Osteoblast (primary cell): ENCODE measurements at places on chromosomes 12 and 14. TPM values are rescaled to one million over a fixed set of nuclear protein-coding genes. Genes with fewer than 3 reads are reported as not detected.

Gene FGF23
- not detected in 2 replicates for total RNA-seq

GRCh38 chr12:21073129-21073528 is 57.9 kb upstream of the SLCO1B1 start:
- no peak overlapping the region for H3K27ac ChIP-seq
- H3K27me3 ChIP-seq, result no peaks in the 10 kb centered on the region
- no peak overlapping the region for H3K4me3 ChIP-seq

Gene SDSL
- 6.5 TPM in 2 replicates for total RNA-seq

Gene KRT71
- not detected in 2 replicates for total RNA-seq

GRCh38 chr12:61797266-61797665 is 462.9 kb upstream of the USP15 start:
- no peaks in the 10 kb centered on the region for H3K27me3 ChIP-seq
- no peak overlapping the region for H3K4me3 ChIP-seq
- no peaks in the 10 kb centered on the region for H3K4me1 ChIP-seq
- DNase-seq, result peak; percentile 3
- no peaks in the 10 kb centered on the region for H3K36me3 ChIP-seq

DNA sequence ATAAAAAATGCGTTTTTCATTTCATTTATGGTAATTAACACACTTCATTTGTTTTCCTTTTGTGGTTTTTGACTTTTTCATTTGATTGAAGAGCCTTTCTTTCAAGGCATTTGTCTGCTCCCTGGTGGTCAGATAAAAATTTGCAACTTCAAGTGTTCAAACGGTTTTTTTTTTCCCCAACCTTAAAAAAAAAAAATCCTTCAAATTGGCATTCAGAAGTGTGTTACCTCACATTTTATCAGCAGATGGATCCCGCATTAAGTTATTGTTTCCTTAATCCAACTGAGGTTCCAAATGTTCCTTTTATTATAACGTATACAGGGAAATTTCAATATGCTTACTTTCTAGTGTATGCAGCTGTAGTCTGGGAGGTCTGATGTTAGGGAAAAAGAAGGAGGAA is 47.2 kb downstream of the MYF5 start:
- no peak overlapping the region for H3K4me3 ChIP-seq
- H3K27ac ChIP-seq, result no peak overlapping the region
- peaks cover 4% of the 10 kb centered on the region for H3K4me1 ChIP-seq
- no peaks in the 10 kb centered on the region for H3K36me3 ChIP-seq
- DNase-seq, result no peak

GRCh38 chr12:116276652-116277466 is 634 bp downstream of the MED13L start:
- H3K4me3 ChIP-seq, result peak overlapping the region; percentile 90
- H3K27me3 ChIP-seq, result no peaks in the 10 kb centered on the region
- no peaks in the 10 kb centered on the region for H3K36me3 ChIP-seq
- DNase-seq, result peak; percentile 93
- peak overlapping the region; percentile 76 for H3K27ac ChIP-seq
- H3K4me1 ChIP-seq, result peaks cover 23% of the 10 kb centered on the region

- peaks cover 56% of the 10 kb centered on the region for H3K36me3 ChIP-seq
- no peaks in the 10 kb centered on the region for H3K4me1 ChIP-seq
- peaks cover 22% of the 10 kb centered on the region for H3K27me3 ChIP-seq
- DNase-seq, result peak; percentile 93
Observed at GRCh38 chr12:49098035-49098451, 3.4 kb upstream of the DHH start.

Gene HNF1A
- not detected in 2 replicates for total RNA-seq

Gene P2RX2
- not detected in 2 replicates for total RNA-seq

DNA sequence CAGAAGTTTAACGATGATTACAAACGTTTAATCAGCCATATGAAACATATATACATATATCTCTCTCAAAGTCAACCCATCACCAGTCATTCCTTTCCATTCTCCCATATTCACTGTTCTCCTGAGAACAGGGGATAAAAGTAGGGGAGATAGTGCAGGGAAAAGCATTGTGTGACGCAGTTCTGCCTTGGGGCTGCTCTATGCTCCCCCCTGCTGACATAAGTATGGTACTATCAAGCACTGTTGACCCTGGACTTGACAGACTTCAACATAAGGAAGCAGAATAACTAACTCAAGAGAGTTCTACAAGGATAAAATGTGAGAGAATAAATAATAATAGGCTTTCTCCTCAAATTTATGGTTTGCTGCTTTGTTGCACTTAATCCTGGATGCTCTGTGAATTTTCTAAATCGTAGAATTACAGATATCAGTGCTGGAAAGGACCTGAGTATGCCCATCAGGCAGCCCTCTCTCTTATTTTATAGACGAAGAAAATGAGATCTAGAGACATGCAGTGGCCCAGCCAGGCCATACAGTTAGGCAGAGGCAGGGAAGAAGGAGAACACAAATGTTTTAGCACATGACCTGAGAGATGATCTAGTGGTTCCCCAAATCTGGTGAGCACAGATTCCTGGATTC is 87.2 kb downstream of the SCN8A start:
- no peaks in the 10 kb centered on the region for H3K36me3 ChIP-seq
- H3K4me1 ChIP-seq, result peaks cover 10% of the 10 kb centered on the region
- H3K4me3 ChIP-seq, result no peak overlapping the region

DNA sequence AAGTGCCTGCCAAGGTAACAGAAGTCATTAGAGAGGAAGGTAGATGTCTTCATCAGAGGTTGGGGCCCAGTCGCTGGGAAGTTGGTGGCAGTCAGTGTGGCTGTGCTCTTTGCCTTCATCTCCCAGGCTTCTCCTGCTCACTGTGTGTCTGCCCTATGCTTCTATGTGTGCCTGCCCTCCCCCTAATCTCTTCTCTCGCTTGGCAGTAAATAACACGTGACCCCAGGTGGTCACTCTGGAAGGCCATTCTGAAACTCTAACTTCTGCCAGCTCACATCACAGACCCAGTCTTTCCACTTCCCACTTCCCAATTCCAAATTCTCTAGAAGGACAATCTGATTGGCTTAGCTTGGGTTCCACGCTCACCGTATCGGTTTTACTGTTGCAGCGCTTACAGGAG is 9.3 kb downstream of the ZNF664 start:
- H3K4me3 ChIP-seq, result no peak overlapping the region
- H3K36me3 ChIP-seq, result peaks cover 9% of the 10 kb centered on the region
- no peak for DNase-seq

- no peak overlapping the region for H3K27ac ChIP-seq
- H3K4me1 ChIP-seq, result no peaks in the 10 kb centered on the region
- DNase-seq, result no peak
- no peak overlapping the region for H3K4me3 ChIP-seq
- H3K27me3 ChIP-seq, result no peaks in the 10 kb centered on the region
Observed at GRCh38 chr14:39739796-39740195, 307.6 kb upstream of the FBXO33 start.

DNA sequence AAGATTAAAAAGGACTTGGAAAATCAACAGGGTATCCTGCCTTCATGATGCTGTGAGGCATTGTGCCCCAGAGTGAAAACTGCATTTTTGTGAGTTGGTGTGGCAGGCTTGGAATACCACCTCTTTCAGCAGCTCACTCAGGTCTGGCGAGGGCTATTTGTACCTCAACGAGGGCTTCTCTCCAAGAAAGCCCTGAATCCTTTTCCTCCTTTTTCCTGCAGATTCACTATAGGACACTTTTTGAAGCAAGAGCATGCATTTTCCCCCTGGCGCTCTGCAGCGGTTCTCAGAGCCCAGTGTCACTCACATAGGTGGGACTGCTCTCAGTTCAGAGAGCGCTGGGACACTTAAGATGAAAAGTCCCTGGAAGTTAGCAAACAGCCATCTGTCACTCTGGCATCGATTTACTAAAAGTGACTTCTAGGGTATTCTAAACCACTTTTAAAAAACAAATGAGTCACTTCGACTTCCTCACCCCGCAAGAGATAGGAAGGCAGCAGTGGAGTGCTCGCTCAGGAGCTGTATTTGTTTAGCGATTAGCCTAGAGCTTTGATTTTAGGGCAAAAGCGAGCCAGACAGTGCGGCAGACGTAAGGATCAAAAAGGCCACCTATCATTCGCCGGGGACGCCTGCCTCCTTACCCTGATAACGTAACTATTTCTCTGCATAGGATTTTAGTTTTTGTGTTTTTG is 782 bp upstream of the LGR5 start:
- no peak overlapping the region for H3K27ac ChIP-seq
- H3K36me3 ChIP-seq, result no peaks in the 10 kb centered on the region
- DNase-seq, result peak; percentile 61
- H3K4me1 ChIP-seq, result peaks cover 5% of the 10 kb centered on the region

DNA sequence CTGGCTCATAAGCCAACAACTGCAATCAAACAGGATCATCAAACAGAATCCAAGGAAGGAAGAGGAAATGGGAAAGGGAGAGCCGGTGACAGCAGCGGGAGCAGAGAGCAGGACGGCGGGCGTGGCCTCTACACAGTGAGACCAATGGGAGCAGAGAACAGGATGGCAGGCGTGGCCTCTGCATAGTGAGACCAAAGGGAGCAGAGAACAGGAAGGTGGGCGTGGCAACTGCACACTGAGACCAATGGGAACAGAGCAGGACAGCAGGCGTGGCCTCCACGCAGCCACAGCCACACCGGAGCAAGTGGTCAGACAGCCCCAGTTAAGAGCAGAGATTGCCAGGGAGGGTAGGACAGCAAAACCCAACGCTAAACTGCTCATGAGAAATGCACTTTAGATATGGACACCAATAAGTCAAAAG is 16.4 kb downstream of the LRCOL1 start:
- peaks cover 6% of the 10 kb centered on the region for H3K4me1 ChIP-seq
- peak overlapping the region; percentile 60 for H3K4me3 ChIP-seq
- DNase-seq, result peak; percentile 99
- no peaks in the 10 kb centered on the region for H3K36me3 ChIP-seq
- no peak overlapping the region for H3K27ac ChIP-seq

GRCh38 chr14:73176685-73177084 is 40.4 kb downstream of the PSEN1 start:
- no peak overlapping the region for H3K27ac ChIP-seq
- no peak overlapping the region for H3K4me3 ChIP-seq
- peaks cover 29% of the 10 kb centered on the region for H3K36me3 ChIP-seq
- H3K4me1 ChIP-seq, result peaks cover 20% of the 10 kb centered on the region
- no peaks in the 10 kb centered on the region for H3K27me3 ChIP-seq

- H3K4me3 ChIP-seq, result peak overlapping the region; percentile 75
- DNase-seq, result no peak
- peaks cover 21% of the 10 kb centered on the region for H3K27me3 ChIP-seq
- no peak overlapping the region for H3K27ac ChIP-seq
- peaks cover 18% of the 10 kb centered on the region for H3K4me1 ChIP-seq
Observed at GRCh38 chr14:32201193-32201815, 541 bp upstream of the RNU6-7 start.

GRCh38 chr14:91520138-91520537 is 10.0 kb upstream of the PPP4R3A start:
- no peaks in the 10 kb centered on the region for H3K36me3 ChIP-seq
- no peak for DNase-seq
- no peak overlapping the region for H3K4me3 ChIP-seq
- no peaks in the 10 kb centered on the region for H3K4me1 ChIP-seq
- no peaks in the 10 kb centered on the region for H3K27me3 ChIP-seq

Gene FSCB
- total RNA-seq, result not detected in 2 replicates

DNA sequence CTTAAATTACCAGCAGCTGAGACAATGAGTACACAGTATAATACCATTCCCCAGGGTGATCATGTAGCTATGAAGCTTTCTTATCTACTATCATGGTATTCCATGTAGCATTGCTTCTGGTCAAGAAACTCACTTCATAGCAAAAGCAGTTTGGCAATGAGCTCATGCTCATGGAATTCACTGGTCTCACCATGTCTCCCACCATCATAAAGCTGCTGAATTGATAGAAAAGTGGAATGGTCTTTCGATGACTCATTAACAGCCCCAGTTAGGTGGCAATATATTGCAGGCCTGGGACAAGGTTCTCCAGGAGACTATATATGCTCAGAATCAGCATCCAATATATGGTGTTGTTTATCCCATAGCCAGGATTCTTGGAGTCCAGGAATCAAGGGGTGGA is 553.7 kb downstream of the FOXG1 start:
- DNase-seq, result no peak
- H3K36me3 ChIP-seq, result no peaks in the 10 kb centered on the region
- H3K27ac ChIP-seq, result no peak overlapping the region
- no peak overlapping the region for H3K4me3 ChIP-seq

DNA sequence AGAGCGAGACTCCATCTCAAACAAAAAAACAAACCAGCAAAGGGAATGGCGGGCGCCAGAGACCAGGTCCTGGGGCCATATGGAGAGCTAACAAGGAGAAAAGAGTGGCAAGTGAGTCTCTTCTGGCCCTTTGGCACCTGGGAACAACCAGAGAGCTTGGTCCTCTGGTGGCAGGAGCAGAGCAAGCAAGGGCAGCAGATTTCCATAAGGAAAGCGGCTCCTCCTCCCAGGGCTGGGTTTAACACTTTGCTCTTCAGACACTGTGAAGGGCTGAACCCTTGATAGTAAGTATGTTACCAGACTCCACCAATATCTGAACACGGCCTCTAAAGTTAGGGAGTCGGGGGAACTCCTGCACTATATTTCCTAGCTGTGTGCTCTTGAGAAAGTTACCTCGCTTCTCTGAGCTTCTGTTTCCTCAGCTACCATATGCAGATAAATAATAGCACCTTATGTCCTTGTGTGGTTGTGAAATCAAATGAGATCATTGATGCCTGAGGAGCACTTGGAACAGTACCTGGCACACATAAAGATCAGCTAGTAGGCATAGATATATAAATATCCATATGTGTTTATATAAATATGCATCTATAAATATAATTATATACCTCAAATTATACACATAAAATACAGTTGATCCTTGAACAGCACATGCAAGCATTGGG is 33.4 kb upstream of the PLEKHG6 start:
- peaks cover 9% of the 10 kb centered on the region for H3K27me3 ChIP-seq
- no peak overlapping the region for H3K27ac ChIP-seq
- H3K36me3 ChIP-seq, result no peaks in the 10 kb centered on the region
- no peak overlapping the region for H3K4me3 ChIP-seq
- DNase-seq, result peak; percentile 61
- peaks cover 31% of the 10 kb centered on the region for H3K4me1 ChIP-seq

DNA sequence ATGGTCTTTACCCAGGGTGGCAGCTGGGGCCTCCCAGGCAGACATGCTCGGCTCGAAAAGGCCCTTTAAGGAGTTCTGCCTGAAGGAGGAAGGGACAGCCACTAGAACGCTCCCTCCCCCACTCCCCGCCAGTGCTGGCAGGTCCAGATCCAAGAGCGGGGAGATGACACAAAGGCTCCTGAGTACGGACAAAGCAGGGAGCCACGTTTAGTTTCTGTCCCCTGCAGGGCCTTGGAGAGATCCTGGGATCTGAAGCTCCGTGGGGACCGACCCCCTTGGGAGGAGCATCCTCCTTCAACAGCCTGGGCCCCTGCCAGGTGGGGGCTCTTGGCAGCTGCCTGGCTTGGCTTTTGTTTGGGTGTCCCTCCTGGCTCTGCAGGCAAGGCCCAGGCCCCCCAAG is 89.7 kb downstream of the ESRRB start:
- H3K4me3 ChIP-seq, result no peak overlapping the region
- no peaks in the 10 kb centered on the region for H3K27me3 ChIP-seq
- DNase-seq, result peak; percentile 37
- H3K36me3 ChIP-seq, result no peaks in the 10 kb centered on the region
- H3K27ac ChIP-seq, result no peak overlapping the region

DNA sequence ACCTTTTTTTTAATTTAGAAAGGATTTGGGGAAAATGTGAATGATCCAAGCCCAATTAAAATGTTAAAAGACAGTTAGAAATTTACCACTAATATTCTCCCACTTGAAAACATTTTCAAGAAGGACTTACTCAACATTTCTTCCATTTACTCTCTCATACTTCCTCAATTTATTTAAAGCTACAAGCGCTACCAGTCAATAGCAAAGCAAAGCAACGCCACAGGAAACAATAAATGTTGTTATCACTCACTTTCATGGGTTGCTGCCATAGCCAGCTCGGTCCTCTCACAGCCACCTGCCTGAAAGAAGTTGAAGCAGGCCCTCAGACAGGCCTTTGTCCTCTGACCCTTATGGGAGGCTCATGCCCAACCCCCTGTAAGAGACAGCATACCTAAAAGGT is 6.0 kb upstream of the SOS2 start:
- no peak overlapping the region for H3K4me3 ChIP-seq
- H3K27me3 ChIP-seq, result no peaks in the 10 kb centered on the region
